ENCODE measurements at places on chromosomes 2 and 18. TPM values are rescaled to one million over a fixed set of nuclear protein-coding genes. Genes with fewer than 3 reads are reported as not detected.

DNA sequence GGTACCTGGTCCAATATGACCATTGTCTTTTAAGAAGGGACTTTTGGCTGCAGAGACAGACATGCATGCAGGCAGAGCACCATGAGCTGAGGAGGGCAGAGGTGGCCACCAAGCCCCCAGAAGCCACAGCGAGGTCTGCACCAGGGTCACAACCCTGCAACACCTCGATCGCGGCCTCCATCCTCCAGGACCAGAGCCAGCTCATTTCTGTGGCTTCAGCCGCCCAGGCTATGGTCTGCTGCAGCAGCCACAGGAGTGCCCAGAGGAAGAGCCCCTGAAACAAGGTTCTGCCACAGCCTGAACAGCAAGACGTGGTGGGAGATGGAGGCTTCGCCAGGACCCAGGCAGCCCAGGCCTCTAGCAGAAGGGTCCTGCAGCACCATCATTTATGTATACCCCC, 53.9 kb downstream of the ANKMY1 start:
- no peaks in the 10 kb centered on the region for H3K4me1 ChIP-seq
- DNase-seq, result no peak
- H3K4me3 ChIP-seq, result no peak overlapping the region
- H3K36me3 ChIP-seq, result peaks cover 4% of the 10 kb centered on the region

- no peaks in the 10 kb centered on the region for H3K36me3 ChIP-seq
- H3K4me3 ChIP-seq, result no peak overlapping the region
- no peak for DNase-seq
- H3K27ac ChIP-seq, result no peak overlapping the region
- H3K27me3 ChIP-seq, result no peaks in the 10 kb centered on the region
- H3K4me1 ChIP-seq, result peaks cover 10% of the 10 kb centered on the region
These were observed 47.8 kb upstream of the MGAT5 start for GRCh38 chr2:134206031-134206430.

DNA sequence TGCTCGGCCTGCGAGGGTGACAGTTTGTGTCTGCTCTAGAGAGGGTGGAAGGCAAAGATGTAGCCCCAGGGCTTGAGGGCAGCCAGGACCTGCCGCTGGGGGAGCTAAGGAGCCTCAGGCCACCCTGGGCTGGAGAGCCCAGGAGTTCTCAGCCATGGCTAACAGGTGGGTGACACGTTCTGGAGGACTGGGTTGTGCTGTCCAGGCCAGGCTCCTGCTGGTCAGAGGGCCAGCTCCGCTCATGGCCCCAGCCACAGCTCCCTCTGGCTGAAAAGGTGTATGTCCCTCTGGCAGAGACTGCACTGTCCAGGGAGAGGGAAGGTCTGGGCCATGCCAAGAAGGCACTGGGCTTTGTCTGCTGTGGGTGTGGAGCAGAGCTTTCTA, 19.2 kb downstream of the TMEM185B start:
- DNase-seq, result no peak
- H3K27me3 ChIP-seq, result no peaks in the 10 kb centered on the region
- no peaks in the 10 kb centered on the region for H3K4me1 ChIP-seq
- H3K27ac ChIP-seq, result no peak overlapping the region
- no peak overlapping the region for H3K4me3 ChIP-seq

The GCKR gene
- 0.42 TPM for total RNA-seq

The COL4A4 gene
- total RNA-seq, result 0.16 TPM

Measured in neural crest cell (in vitro differentiated cells).